ENCODE measurements at places on chromosomes 16 and 17.

GRCh38 chr17:81432941-81433340 lies 37.7 kb downstream of the BAHCC1 start:
- no peaks in the 10 kb centered on the region for H3K36me3 ChIP-seq
- peaks cover 3% of the 10 kb centered on the region for H3K4me1 ChIP-seq
- DNase-seq, result no peak
- H3K27me3 ChIP-seq, result no peaks in the 10 kb centered on the region
- H3K4me3 ChIP-seq, result no peak overlapping the region

DNA sequence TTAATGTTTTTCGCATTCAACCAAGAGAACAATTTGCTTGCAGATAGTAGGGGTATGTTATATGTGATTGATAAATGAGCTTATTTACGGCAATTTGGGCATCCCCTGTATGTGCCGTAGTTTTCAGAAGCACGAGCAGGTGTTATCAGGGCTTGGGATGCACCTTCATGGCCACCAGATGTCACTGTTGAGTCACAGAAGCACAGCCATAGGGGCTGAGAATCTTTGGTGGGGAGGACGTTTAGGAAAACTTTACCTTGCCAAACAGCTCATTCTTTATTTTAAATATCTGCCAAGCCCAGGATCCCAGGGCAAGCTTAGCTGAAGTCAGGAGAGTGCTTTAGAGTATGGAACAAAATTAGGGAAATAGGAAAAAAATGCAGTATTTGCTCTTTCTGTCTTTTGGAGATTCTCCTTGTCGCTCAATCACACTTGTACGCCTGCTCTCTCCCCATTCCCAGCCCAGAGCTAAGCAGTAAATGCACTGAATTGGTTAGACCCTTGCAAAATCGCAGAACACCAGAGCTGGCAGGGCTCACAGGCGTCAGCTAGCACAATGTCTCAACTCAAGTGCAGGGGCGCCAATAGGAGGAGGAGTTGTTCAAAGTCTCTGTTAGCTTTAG lies 93.6 kb upstream of the MPHOSPH6 start:
- H3K36me3 ChIP-seq, result no peaks in the 10 kb centered on the region
- H3K27ac ChIP-seq, result no peak overlapping the region
- peak; percentile 31 for DNase-seq
- H3K4me3 ChIP-seq, result no peak overlapping the region
- H3K27me3 ChIP-seq, result no peaks in the 10 kb centered on the region

DNA sequence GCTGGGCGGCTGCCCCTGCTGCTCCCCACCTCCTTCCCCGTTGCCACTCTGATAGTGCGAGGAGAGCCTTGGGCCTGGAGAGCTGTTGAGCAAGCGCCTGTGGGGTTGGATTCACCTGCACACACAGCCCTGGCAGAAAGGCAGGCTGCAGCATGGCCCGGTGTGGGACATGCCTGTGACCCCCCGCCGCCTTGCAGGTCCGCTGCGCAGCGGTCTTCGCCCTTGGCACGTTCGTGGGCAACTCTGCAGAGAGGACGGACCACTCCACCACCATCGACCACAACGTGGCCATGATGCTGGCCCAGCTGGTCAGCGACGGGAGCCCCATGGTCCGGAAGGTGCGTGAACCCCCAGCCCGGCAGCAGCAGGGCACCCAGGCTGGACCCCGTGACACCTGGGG lies 106.8 kb upstream of the CHMP6 start:
- no peaks in the 10 kb centered on the region for H3K27me3 ChIP-seq
- H3K27ac ChIP-seq, result no peak overlapping the region
- DNase-seq, result no peak
- H3K4me3 ChIP-seq, result no peak overlapping the region

DNA sequence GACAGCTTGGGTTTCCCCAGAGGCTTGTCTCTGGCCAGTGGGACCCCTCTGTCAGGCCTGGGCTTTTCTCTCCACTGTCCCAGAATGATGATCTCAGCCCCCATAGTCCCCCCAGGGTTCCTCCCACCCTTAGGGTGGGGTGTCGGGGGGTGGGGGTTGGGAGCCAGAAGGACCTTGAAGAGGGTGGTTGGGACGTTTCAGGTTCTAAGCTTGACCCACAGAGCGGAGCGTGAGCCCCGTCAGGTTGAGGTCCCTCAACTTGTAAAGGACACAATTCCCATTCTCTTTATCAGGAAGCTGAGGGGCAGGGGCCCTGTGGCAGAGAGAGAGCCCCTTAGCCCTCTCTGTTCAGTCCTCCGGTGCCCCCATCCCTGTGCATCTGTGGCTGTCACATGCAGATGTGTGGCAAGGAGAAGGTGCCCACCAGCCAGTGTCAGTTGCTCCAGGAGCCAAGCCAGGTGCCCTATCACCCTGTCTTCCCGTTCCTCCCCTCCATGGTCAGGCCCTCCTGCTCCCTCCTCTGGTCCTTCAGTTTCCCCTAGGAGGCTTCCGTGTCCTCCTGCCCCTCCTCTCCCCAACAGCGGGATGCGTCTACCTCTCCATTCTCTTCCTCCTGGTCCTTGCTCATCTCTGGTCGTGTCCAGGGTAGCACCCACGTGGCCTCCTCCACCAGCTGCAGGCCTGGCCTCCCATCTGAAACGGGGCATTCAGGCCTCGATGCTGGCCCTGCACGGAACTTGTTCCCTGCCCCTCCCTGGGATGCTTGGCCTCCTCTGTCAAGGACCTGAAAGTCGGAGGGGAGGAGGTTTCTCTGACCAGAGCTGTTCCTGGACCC lies 1.5 kb upstream of the NTN3 start:
- no peak overlapping the region for H3K4me3 ChIP-seq
- H3K27me3 ChIP-seq, result peaks cover 17% of the 10 kb centered on the region

DNA sequence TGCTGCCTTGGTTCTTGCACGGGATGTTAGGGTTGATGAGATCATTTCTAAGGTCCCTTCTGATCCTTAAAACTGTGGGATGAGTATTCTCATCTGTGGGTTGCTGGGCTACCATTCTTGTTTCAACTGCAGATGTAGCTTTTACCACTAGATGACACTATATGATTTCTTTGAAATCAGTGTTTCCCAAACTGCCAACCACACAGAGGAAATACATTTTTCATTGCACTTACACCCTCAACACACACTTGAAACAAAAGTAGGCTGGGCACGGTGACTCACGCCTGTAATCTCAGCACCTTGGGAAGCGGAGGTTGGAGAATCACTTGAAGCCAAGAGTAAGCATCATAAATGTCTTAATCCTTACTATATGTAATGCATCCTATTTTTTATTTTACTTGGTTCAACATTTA lies 15.3 kb downstream of the LCMT1 start:
- no peaks in the 10 kb centered on the region for H3K27me3 ChIP-seq
- no peak for DNase-seq
- no peak overlapping the region for H3K27ac ChIP-seq
- no peaks in the 10 kb centered on the region for H3K36me3 ChIP-seq
